ENCODE measurements at places on chromosomes 6 and 20. TPM values are rescaled to one million over a fixed set of nuclear protein-coding genes. Genes with fewer than 3 reads are reported as not detected.

Gene MAFB
- 0.06 TPM for polyA plus RNA-seq

Gene SLC25A27
- polyA plus RNA-seq, result not detected

Gene SNX3
- polyA plus RNA-seq, result 226 TPM

Gene USP49
- 1.0 TPM for polyA plus RNA-seq

Gene ADGRB3
- polyA plus RNA-seq, result not detected

Gene NTSR1
- polyA plus RNA-seq, result not detected

Gene UNC93A
- polyA plus RNA-seq, result not detected

Gene SNAP91
- not detected for polyA plus RNA-seq

Gene HSPA1L
- 4.2 TPM for polyA plus RNA-seq

Gene ELOVL2
- polyA plus RNA-seq, result not detected

Gene CABLES2
- polyA plus RNA-seq, result 1.2 TPM

Gene HLA-DQA2
- 2.8 TPM for polyA plus RNA-seq

Gene PRR18
- not detected for polyA plus RNA-seq

Gene FAM83B
- polyA plus RNA-seq, result not detected

Gene HIVEP2
- 9.7 TPM for polyA plus RNA-seq

Gene RING1
- 5.5 TPM for polyA plus RNA-seq

Gene AKAP12
- not detected for polyA plus RNA-seq

Gene SLC4A11
- 0.51 TPM for polyA plus RNA-seq

Gene CD24
- 0.39 TPM for polyA plus RNA-seq

Gene DNMT3B
- polyA plus RNA-seq, result not detected

Gene CDH4
- polyA plus RNA-seq, result 0.32 TPM

Gene ENPP1
- polyA plus RNA-seq, result not detected

Gene PMEPA1
- 0.86 TPM for polyA plus RNA-seq
